ENCODE measurements at places on chromosomes 6 and 20. TPM values are rescaled to one million over a fixed set of nuclear protein-coding genes. Genes with fewer than 3 reads are reported as not detected.

Gene SNPH
- total RNA-seq = 18.5 TPM

Gene DEFB124
- total RNA-seq = not detected

Gene TRIM15
- not detected for total RNA-seq

Gene CAGE1
- total RNA-seq = under 0.01 TPM

DNA sequence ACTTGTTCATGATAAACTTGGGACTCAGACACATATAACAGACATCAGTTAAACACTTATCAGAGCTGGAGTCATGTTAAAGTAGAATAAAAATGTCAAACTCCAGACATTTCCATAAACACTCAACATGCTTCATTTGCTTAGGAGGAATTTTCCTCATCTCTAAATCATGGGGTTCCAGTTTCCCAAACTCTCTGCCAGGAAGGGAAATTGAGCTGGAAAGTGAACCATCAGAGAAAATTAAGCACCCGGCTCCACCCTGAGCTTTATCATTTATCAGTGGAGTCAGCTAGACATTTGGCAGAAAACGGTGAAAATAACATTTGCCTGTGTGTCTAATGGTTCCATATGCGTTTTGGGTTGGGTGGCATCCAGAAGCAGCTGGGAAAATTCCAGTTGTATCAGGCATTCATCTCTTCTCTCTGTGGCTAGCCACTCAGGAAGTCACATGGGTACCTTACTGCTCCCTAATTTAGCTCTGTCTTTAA is 25.3 kb upstream of the ZNFX1 start:
- DNase-seq = no peak

- DNase-seq = no peak
These were observed 102.8 kb downstream of the PREX1 start for GRCh38 chr20:48724891-48725554.

- peak; percentile 11 for DNase-seq
These were observed 76.6 kb downstream of the NCR2 start for GRCh38 chr6:41411961-41412360.

- no peak for DNase-seq
These were observed 505.7 kb downstream of the CDKAL1 start for GRCh38 chr6:21039926-21040325.

GRCh38 chr6:24378473-24379097 is 20.7 kb upstream of the DCDC2 start:
- DNase-seq = no peak

GRCh38 chr20:50652702-50653294 is 38.5 kb downstream of the RIPOR3 start:
- DNase-seq = peak; percentile 53

DNA sequence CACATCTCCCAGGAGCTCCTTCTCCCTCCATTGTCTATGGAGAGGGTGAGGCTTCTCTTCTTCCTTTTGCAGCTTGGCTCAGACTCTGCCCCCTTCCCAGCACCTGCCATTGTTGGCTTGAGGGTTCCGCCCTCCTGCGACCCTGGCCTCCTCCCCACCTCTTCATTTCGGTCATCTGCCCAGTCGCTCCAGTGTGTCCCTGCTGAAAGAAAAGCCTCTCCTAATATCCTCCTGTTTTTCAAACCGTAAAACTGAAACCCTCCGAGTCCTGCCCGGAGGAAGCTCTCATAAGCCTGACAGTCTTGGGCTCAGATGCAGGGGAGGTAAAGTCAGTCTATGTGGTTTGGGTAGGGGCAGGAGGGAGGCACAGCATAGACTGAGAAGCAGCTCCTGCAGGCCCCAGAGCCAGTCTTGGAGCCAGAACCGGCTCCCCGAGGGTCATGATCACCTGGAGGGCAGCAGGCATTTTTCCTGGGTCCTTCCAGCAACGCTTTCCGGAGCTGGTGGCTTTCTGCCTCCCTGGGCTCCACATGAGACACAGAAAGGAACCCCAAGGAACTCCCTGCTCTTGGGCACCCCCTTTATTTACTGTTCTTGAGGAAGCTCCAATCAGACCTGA is 235.1 kb downstream of the SMOC2 start:
- DNase-seq = no peak

GRCh38 chr6:87705070-87705691 is 3.1 kb upstream of the AKIRIN2 start:
- DNase-seq = peak; percentile 78

DNA sequence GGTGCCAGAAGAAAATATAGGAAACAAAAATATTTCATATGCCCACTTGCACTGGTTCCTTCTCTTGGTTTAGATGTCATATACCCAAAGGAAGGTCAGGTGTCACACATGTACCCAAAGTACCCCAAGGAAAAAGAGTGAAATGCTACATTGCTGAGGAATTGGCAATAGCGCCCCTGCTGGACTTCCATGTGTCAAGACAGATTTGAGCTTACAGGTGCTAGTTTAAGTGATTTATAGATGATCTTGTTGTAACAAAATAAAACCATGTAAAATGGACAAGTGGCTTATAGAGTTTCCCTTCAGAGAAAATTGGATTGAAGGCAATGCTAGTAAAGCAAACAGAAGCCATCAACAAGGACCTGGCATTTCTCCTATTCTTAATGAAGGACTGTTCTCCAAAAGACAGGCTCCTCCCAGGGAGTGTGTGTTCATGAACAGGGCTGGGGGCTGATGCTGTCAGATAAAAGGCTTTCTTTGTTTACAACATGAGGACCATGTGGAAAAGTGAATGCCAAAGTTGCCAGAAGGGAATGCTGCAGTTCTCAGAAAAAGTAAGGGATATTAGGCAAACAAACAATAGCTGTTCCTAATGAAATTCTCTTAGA is 64.3 kb upstream of the PAK5 start:
- no peak for DNase-seq

DNA sequence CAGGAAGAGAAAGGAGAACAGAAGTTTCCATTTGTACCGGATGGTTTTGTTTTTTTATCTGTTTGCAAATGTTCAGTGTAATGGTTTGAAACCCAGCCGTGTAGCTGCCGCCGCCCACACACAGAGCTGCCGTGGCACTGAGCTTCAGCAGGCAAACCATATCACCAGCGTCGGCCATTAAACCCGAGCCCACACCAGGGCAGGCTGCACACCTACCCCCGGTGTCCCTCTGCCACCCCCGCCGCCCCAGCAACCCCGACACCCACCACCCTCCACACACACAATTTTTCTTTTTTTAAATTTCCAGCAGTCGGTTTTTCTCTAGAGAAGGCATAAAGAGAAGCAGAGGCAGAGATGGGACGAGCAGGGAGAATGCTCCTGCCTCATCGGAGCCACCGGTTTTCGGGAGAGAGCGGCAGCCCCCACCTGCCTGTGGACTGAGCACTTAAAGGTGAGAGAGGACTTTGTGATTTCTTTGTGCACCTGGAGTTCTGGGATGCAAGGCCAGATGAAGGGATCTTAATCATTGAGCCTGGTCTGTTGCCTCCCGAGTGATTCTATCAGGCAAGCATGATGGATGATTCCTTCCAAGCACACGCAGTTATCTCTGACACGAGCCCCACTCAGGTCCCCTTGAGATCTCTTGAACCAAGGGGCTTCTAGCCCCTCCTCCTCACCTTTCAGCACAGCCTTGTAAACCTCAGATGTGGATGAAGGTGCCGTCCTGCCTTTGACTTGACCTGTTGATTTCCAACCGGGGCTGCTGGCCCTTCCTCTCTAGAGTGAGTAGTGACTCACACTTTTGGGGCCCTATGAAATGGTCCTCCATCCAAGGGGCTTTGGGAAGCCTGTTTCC is 17.5 kb upstream of the ZNF831 start:
- no peak for DNase-seq

DNA sequence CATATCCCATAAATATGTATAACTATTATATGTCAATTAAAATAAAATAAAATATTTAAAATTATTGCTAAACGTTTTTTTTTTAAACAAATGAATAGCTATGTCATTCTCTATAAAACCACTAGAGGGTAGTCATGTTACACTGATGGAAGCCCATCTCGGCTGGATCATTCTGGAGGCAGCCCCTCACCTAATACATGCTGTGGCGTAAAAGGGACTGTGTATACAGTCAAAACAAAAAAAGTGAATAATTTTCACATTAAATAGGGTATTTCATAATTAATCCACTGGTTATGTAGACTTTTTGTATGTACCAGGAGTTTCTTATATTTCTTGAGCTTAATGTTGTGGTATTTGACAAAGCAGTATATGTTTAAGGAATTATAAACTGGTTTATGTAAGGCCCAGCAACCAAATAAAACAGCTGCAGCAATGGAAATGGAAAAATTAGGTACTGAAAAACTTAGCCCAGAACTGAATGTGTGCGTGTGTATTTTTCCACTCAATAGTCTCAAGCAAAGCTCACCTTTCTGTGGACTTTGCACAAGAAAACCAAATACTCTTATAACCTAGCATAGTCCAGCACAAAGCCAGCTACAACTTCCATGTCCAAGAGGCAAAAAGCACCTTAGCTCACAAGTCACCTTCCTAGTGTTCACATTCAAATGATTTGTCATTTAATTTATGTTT is 81.7 kb downstream of the COL9A1 start:
- DNase-seq = peak; percentile 14
